ENCODE measurements at places on chromosomes 1 and 21.

GRCh38 chr1:170932236-170932635 is 3.1 kb upstream of the MROH9 start:
- DNase-seq = no peak

DNA sequence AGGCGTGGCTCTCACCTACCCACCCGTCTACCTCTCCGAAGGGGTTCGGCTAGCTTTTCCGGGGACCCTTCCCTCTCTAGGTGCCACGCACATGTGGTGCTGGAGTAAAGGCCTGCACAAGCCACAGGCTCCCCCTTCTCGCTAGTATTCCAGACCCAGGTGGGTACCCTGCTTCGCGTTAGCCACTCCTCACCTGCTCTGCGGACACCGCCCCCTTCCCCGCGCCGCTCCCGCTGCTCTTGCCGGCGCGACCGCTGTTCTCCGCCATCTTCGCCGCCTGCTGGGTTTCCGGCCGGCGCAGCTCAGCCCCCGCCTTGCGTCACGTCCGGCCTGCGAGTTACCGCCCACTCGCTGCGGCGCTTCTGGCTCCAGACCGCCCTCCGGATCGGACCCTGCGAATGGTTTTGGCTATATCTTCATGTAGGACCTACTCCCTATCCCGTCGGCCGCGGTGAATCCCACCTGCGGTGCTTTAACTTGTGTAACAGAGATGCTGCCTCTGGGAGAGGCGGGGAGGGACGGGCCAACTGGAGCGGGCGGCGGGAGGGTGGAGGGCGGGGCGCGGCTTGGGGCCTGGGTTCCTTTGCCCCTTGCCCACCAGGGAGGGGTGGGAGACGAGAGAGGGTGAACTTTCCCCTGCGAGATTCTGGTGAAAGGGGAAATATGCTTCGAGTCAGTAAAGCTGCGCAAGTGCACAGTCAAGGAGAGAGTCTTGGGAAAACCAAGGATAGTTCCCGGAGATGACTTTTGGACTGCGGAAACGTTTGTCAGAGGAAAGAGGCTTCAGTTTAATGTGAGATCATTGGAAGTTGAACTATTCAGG is at the start of the genes NIT1 and PFDN2:
TSS of gene NIT1 (plus strand) at position 347 of the 823 bp plus-strand sequence. CDS start at position 419, 72 bp downstream.
TSS of gene PFDN2 (minus strand) at position 279 of the 823 bp plus-strand sequence. CDS start at position 268, 11 bp downstream.
- DNase-seq = peak; percentile 94

GRCh38 chr1:39528082-39528481 is 36.6 kb downstream of the BMP8A start:
- DNase-seq = no peak

DNA sequence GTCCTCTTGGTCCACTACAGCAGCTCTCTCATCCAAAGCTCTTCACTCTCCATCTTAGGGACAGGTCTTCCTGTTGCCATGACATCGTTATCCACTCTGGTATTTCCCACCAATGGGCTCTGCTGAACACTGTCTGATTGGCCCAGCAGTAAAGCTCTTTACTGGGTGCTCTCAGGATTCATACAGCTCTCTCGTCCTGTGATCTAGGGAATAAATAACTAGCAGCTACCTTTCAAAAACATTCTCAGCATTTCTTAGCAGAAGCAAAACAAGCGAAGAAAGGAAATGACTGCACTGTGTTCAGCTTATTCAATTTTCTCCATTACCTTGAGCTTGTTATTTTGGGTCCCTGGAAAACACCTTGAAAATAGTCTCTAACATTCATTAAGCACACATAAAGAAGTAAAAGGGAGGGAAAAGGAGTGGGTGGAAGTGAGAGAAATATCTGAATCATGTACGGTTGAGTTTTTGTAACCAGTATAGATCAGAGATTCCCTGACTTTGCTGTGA is 163.4 kb upstream of the SGIP1 start:
- no peak for DNase-seq

DNA sequence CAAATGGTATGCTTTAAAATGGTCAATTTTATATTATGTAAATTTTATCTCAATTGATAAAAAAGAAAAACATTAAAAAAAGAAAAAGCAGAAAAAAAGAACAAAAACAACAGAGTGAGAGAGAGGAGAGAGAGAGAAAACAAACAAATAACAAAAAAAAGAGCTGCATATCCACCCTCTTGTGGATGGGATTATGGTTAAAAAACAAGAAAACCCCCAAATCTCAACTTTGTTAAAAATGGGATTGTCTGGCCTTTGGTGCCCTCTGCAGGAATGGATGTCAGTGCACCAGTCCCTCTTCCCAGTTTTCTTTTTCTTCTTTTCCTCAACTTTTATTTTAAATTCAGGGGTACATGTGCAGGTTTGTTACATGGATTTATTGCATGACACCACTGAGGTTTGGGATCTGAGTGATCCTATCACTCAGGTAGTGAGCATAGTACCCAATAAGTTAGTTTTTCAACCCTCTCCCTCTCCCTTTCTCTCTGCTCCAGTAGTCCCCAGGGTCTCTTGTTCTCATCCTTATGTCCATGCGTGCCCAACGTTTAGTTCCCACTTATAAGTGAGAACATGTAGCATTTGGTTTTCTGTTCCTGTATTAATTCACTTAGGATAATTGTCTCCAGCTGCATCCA is 28.1 kb downstream of the RNF187 start:
- peak; percentile 59 for DNase-seq

DNA sequence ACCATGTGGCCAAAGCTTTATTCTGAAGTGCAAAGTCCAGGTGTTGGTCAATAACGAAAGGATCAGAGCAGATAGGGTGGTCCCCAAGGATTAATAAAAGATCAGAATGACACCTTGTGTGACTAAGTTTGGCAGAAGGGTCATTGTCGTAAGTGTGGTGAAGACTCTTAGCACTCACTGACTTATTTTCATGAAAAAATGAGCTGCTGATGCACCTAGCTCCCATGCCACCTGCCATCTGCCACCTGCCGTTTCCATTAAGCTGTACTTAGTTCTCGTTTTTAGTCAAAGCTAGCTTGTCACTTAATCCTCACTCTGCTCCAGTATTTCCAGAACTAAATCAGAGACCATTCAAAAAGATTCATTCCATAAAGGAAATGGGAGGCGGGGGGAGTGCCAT is 112.6 kb downstream of the SEC16B start:
- no peak for DNase-seq

Measured in muscle of leg (tissue), 16 donors.